ENCODE measurements at places on chromosomes 11 and 22.

DNA sequence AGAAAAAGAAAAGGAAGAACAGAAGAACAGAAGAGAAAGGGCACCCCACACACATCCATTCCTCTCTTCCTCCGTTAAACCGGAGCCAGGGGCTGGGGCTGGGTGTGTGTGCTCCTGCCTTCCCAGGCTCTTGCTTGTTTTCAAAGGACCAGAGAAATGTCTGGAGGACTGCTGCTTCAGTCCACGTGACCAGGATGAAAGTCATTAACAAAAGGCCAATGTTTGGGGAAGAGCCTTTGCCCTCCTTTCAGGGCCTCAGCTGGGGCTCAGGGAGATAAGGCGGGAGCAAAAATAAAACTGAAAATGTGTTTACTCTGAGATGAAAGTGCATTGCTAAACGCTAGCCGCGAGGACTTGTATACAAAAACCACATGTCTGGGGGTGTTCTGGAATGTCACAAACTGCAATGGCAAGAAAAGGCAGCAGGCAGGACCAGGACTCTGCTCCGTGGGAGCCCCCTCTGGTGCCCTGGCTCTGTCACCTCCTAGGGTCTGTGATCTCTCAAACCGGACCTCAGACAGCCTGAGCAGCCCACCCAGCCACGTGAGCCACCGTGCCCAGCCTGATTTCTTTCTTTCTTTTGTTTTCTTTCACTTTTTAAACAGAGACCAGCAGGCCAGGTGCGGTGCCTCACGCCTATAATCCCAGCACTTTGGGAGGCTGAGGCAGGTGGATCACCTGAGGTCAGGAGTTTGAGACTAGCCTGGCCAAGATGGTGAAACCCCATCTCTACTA, 31.6 kb upstream of the MYH9 start:
- no peak for DNase-seq

DNA sequence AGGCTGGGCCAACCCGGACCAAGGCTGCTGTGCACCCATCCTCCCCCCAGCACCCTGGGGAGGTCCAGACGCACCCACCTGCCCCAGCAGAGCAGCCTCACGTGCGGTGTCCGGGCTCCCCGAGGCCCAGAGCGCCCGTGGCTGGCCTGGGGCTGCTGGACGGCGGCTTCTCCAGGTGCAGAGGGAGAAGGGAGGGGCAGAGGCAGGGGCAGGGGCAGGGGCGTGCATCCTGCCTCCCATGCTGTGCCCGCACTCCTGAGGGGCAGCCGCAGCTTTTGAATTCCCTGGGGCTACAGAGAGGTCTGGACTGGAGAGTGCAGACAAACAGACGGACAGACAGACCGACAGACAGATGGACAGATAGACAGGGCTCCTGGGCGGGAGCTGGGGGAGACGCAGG, 83.6 kb upstream of the PRR5 start:
- DNase-seq, result no peak

DNA sequence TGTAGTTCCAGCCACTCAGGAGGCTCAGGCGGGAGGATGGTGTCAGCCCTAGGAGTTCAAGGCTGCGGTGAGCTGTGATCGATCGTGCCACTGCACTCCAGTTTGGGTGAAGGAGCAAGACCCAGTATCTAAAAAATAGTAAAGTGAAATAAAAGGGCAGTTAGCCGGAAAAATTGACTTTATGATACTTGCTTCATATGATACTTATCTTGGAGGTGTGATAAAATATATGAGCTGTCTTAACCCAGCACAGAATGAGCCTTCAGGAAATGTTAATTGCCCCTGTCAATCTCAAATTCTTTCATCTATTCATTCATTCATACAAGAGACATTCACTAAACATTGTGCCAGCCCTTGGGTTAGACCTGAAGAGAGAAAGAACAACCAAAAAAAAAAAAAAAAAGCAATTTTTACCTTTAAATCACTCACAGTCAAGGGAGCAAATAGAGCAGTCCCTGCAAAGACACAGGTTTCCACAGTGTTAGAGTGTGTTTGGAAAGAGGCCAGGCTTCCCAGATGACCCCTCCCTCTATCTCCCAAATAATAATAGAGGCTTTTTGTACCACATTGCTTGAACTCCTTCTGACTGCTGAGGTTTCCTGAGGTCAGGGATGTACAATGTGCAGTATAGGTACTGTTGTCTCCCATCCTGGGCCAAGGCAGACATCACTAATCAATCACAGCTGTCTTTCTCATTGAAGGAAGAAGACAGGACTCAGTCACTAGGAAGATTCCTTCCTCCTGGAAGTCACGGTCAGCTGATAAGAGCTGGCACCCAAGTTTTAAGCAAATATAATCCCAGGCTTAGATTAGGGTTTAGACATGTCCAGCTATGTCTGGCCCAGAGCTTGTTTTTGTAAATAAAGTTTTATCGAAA, 454.6 kb downstream of the MIAT start:
- DNase-seq, result no peak

DNA sequence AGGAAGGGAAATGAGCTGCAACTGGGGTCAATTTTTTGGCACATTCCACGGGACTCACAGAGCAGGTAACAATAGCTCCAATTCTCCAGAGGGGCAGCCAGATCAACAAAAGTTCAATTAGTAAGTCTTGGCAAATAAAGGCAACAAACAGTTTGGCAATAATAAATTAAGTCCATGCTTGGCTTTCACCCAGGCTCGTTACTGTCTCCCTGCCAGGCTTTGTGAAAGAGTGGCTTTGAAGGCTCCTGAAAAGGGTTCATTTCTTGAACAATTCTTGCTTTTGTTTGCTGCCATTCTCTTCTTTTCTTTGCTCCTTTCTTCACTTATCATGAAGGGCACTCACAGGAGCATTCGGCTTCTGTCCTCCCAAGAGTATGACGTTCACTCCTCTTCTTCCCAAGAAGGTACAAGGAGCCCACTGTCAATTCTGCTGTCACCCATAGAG, 123.3 kb downstream of the APIP start:
- no peak for DNase-seq

- no peak for DNase-seq
Measured at GRCh38 chr11:130070846-130071200, 1.1 kb downstream of the APLP2 start.

DNA sequence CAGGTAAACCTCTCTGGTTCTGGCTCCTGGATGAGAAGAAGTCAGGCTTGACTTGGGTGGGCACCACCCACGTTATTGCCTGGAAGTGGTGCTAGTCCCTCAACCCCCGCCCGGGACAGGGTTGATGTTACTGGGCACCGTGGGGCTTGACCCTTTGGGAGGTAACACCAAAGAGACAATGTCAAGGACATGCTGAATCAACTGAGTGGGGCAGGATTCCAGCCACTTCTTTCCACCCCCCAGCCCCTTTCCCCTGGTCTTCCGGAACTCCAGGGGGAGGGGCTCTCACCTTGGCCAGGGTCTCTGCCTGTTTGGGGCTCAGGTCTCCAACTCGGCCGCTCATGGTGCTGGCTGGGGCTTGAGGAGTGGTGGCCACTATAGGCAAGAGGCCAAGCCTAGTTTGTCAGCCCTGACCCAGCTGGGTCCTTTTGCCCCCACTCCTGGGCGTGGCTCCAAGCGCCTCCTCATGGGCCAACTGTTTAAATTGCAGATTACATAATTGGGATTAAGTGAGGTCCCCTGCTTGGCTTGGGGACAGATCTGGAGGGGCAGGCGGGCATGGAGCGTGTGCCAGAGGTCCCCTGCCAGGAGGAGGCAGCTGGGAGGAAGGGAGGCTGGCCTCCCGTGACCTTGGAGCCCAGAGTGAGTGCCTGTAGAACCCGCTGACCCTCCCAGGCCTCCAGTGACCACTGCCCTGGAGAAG, at the start of gene SEC14L3:
SEC14L3 (minus strand) TSS at position 402 of the 703 bp plus-strand sequence; CDS start at position 343, 59 bp downstream.
- DNase-seq, result no peak

GRCh38 chr11:61270354-61271076, 24.6 kb downstream of the VWCE start:
- no peak for DNase-seq

GRCh38 chr11:128881221-128881620, 9.9 kb upstream of the KCNJ5 start:
- DNase-seq, result no peak

DNA sequence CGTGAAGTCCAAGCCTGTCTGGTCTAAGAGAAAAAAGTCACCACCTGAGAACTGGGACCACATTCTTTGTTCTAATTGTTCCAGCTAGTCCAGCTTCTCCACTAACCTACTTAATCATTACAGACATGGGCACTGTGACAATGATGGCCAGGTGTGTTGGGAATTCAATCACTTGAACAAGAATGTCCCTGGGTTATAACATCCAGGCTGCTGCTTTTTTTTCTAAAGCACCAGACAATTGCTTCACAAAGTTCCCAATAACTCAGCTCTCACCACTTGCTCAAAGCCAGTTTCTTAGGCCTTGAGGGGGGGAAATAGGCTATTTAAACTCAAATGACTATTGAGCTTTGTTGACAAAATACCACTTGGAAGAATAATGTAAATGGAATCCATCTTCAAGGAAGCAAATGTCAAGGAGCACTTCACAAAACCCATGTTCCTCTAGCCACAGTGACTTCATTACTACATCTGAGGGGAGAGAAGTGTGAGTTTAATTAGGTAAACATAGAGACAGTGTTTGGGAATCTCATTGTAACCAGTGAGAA, 80.3 kb downstream of the ME3 start:
- no peak for DNase-seq

- no peak for DNase-seq
Measured at GRCh38 chr22:49603016-49603415, 224.7 kb downstream of the BRD1 start.

GRCh38 chr11:66846671-66847091, 3.4 kb downstream of the RCE1 start:
- DNase-seq, result no peak

GRCh38 chr11:32829157-32829679, 509 bp upstream of the PRRG4 start:
- no peak for DNase-seq

DNA sequence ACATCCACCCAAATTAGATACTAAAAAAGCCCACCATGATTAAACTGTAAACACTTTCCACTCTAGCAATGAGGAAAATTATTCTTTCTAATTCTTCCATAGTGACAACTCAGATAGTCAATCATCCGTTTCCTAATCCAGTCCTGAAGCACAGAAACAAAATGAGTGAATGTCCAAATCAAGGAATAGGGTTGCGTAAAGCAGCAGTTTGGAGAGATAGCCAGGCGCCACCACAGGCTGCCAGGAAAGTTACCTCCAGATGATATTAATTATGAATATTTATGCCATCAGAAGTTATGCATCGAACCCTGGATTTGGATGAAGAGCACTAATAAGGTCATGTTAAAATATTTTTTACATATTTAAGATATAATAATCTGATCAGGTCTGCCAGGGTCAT, 63.2 kb downstream of the ETS1 start:
- DNase-seq, result no peak

DNA sequence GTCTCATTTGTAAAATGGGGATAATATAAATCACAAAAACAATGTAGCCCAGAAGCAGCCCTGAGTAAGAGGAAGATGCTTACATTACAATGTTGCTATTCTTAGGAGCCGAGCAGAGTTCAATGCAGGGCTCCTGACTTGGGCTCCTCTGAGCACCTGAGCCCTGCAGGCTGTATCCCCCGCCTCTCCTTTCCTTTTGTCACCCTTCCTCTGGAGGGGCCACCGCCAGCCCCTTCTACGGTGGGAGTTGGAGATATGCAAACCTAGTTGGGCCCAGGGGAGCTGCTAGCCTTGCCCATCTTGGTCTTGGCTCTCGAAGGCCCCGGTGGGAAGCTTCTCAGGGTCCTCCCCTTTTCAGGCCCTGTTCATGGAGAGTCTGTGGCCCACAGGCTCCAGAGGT, 8.4 kb upstream of the CSNK1E start:
- no peak for DNase-seq

GRCh38 chr11:111565114-111565720, 24.7 kb downstream of the LAYN start:
- peak; percentile 14 for DNase-seq

- DNase-seq, result no peak
Measured at GRCh38 chr11:32154275-32154674, 63.4 kb downstream of the RCN1 start.

GRCh38 chr11:11349870-11350337, 3.1 kb downstream of the CSNK2A3 start:
- no peak for DNase-seq

DNA sequence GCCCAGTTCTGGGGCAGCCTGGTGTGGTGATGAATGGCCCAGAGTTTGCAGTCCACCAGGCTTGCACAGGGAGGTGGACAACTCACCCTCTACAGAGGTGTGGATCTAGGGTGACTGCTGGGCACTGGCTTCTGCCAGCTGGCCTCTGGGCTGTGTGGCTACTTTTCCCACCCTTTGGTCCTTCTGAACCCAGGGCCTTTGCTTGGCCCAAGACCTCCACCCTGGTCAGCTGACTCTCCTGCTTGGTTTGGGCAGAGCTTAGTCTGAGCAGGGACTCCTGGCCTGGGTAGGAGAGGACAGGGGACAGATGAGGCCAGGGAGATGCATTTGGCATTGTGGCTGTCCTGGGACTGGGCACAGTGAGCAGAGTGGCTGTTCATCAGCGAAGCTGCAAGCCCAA, 83.0 kb upstream of the SHANK2 start:
- no peak for DNase-seq

GRCh38 chr22:36589856-36590255, 60.9 kb upstream of the EIF3D start:
- no peak for DNase-seq

All from activated naive CD8-positive, alpha-beta T cell treated with anti-CD3 and anti-CD28 coated beads, Interleukin-2, amount 50 U/mL, for 16 hours (primary cell).